Stimulated activated CD4-positive, alpha-beta T cell treated with anti-CD3 and anti-CD28 coated beads, Interleukin-2, amount 100 ng/mL, for 24 hours (primary cell): ENCODE measurements at places on chromosomes 7 and 10.

DNA sequence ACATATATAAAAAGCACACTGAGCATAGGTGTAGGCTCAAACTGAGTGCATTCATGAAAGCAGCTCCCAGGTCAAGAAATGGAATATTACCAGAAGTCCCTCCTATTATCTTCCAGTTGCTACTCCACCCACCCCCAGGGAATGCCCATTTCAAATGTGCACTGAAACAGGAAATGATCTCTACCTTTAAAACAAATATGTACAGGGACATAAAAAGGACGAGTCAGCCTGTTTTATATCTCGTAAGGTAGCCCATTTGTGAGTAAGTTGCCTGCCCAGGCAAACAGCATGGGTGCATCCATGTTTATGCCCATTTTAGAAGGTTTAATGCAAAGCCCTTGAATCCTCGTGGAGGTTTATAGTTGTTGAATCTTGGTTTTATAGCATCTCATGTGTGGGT lies 10.4 kb downstream of the FFAR4 start:
- no peak for DNase-seq

DNA sequence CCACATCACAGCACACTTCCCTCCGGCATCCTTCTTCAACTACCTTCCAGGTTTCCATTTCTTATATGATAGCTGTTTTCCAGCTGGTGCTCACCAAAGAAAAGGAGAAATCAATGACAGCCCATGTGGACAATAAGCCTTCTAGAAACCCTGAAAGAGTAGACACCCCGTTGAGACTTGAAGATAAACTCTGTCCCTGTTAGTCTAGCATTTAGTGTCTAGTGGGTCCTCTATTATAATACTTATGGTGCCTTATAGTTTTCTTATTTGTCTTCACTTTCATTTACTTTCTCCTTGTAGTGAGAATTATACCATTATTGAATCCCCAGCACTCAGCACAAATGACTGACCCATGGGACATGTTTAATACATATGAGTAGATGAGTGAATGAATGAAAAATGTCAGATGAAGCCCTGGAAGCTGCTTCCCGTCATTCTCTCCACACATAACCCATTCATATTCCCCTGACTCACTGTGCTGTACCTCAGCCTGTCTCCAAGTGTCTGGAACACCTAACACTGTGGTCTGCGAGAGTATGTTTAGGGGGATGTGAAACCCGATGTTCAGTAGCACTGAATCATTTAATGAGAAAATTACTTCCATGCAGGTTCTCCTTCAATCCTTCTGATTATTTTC lies 377.6 kb downstream of the GPR158 start:
- DNase-seq = no peak

DNA sequence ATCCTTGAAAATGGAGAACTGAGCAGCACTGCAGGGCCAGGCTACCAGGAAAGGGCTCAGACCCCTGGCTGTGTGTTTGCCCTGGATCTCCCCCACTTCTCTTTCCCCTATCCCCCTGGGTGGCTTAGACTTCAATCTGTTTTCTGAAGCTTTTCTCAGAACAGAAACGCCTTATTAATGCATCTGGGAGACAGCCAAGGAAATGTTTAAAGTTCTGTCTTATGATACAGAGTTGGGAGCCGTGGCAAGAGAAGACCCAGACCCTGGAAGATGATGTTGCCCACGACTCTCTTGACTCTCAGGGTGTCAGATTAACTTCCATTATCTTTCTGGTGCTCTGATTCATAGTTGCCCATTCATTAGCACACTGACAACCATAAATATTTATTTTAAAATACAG lies 107.1 kb downstream of the EBLN1 start:
- DNase-seq = no peak

DNA sequence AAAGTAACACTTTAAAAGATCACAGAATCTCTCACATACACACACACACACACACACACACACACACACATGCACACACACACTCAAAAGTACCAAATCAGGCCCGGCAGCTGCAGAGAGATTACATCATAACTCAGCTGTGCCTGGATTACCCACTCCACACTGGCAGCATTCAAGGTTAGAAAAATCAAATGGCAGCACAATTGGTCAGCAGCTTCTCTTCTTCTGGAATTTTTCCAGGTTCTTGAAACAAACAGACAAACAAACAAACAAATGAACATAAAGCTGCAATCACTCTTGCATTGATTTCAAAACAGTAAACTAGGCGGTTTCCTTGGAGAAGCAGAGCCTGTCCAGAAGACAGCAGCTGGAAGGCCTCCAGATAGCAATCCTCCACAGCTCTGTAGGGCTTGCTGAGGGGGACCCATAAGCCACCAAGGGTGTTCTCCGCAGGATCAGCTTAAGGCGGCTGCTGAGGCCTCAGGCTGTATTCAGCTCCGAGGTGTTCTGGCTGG lies 24.5 kb upstream of the FAM133B start:
- no peak for DNase-seq

GRCh38 chr7:44621034-44621749 lies 14.8 kb downstream of the OGDH start:
- no peak for DNase-seq

DNA sequence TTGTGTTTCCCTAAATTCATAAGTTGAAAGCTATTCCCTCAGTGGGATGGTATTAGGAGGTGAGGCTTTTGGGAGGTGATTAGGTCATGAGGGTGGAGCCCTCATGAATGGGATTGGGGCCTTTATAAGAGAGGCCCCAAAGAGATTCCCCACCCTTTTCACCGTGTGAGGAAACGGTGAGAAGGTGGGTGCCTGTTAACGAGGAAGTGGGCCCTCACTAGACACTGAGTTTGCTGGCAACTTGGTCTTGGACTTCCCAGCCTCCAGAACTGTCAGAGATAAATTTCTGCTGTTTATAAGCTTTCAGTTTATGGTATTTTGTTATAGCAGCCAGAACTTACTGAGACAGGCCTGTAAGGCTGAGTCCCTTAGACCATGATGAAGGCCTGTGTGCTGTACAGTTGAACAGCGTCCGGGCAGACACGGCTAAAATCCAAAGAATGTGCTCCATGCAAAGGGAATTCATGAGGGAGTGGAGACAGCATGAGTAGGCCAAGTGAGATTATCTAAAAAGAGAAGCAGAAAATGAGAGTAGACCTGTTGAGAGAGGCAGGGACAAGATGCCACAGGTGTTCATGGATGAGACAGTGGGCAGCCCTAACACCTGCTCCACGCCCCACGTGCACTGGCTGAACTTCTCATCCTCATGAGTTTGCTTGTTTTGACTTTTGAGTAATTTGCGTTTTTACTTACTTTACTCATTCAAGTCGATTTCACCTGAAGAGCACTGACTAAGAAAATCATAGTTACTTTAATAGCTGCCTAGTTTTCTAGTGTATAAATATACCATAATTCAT lies 66.9 kb upstream of the SFMBT2 start:
- DNase-seq = no peak

- DNase-seq = no peak
Measured at GRCh38 chr7:150400008-150400787, 21.1 kb downstream of the ZNF775 start.

- no peak for DNase-seq
Measured at GRCh38 chr10:121425623-121426022, 172.6 kb downstream of the FGFR2 start.

DNA sequence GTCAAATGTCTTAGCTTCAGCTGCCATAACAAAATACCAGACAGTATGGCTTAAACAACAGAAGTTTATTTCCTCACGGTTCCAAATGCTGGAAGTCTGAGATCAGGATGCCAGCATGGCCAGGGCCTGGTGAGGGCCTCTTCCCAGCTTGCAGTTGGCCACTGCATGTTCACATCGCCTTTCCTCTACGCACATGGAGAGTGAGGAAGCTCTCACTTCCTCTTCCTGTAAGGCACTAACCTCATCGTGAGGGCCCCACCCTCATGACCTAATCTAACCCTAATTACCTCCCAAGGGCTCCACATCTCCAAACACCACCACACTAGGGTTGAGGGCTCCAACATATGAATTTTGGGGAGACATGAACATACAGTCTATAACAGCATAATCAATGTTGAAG lies 14.4 kb downstream of the ZNF33B start:
- DNase-seq = no peak

- no peak for DNase-seq
Measured at GRCh38 chr7:152587366-152587765, 88.6 kb downstream of the XRCC2 start.
